Stimulated activated CD4-positive, alpha-beta T cell treated with anti-CD3 and anti-CD28 coated beads, TNF-alpha, amount 100 ng/mL, for 1 hour (primary cell): ENCODE measurements at places on chromosomes 7 and 10.

DNA sequence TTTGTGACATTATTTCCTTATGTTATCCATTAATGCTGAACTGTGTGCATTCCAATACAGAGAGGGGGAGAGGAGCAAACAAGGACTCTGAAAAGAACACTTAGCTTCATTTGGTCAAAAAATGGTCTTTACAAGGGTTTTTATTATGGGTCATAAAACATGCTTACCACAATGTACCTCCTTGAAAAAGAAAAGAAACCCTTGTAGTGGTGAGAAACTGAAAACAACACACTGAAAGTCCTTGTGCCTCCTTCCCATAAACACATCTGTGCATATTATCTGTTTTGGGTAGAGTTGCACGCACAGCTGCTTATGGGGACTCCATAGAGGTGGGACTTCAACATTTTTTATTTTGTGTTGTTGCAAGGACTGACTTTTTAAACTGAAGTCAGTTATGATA lies 98.7 kb downstream of the CDK6 start:
- DNase-seq, result no peak

- DNase-seq, result no peak
Measured at GRCh38 chr10:130363899-130364445, 227.8 kb downstream of the GLRX3 start.

DNA sequence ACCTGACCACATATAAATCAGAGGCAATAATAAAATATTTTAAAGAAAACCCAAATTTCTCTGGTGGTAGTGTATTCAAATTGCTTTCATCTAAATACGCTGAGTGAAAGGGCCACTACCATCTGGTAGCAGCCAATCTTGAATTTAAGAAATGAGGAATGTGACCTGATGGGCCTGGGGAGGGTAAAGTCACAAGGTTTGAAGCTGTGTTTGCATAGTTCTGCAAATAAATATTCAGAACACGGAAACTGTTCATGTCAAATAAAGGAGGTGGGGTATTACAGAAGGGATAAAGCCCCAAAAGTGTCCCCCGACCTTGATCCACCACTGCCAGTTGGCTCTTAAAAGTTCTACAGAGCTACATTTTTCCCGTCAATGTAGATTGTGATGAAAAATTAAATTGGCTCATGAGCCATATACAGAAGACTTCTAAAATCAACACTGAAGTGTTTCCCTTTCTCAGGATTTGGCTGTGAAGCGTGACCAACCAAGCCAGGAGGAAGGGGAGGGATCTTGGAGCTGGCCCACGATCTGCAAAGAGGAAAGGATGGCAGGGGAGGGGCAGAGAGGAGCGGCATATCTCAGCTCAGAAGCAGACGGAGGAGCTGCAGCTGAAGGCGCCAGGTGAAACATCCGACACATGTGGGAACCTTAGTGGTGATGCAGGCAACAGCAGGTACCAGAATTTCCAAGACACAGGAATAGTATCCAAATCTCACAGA lies 39.6 kb downstream of the MPP7 start:
- no peak for DNase-seq

GRCh38 chr10:48542471-48543181 lies 62.2 kb downstream of the ARHGAP22 start:
- DNase-seq, result no peak

GRCh38 chr10:4678023-4678950 lies 147.7 kb upstream of the AKR1E2 start:
- DNase-seq, result no peak
